GM13977 (cell line): ENCODE measurements at places on chromosomes 5 and 9.

DNA sequence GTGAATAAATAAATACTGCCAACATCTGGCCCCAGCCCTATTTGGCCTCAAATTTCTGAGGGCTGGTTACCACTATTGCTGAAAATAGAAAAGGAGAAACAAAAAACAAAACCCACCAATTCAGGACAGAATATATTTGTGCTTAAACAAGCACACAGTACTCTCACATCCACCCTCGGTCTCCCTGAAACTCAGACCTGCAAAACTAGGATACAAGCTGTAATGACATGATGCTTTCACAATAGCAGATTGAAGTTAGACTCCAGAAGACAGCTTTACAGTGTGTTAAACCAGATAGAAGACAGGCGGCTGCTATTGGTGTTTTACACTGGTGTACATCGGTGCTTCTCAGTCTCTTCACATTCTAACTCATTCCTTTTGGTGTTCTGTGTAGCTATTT, 214.9 kb upstream of the DMRT1 start:
- DNase-seq: peak; percentile 46

DNA sequence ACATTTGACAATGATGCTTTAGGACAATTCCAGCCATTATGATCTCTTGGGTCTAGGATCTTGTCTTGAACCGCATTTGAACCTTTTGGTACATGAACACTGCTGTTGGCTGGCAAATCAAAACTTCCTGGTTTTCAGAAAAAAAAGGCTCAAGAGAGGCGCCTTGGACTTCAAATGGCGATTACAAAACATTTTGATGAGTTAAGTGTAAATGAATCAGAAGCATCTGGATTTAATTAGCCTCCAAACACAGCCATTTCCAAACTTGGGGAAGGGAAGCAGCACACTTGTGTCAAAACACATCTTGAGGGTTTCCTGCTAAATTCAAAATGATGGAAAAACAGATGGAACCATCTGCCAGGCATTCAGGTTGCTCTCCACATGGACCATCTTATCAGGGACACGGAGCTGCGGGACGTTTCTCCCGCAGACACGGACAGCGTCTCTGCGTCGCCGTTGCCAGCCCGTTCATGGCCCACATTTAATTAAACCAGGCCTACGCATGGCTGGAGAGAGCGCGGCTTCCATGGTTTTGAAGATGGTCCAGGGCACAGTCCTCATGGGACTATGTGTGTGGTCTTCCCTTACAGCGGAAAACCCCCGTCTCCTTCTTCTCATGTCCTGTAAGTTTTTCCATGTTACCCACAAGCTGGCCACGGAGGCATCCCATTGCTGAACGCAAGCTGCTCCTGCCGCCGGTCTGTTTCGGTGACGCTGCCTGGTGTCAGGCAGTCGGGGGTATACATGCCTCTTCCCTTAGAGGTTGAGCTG, 55.8 kb upstream of the PTCH1 start:
- DNase-seq: no peak

- DNase-seq: no peak
These were observed 1565.0 kb upstream of the WWC1 start for GRCh38 chr5:166726406-166726805.

DNA sequence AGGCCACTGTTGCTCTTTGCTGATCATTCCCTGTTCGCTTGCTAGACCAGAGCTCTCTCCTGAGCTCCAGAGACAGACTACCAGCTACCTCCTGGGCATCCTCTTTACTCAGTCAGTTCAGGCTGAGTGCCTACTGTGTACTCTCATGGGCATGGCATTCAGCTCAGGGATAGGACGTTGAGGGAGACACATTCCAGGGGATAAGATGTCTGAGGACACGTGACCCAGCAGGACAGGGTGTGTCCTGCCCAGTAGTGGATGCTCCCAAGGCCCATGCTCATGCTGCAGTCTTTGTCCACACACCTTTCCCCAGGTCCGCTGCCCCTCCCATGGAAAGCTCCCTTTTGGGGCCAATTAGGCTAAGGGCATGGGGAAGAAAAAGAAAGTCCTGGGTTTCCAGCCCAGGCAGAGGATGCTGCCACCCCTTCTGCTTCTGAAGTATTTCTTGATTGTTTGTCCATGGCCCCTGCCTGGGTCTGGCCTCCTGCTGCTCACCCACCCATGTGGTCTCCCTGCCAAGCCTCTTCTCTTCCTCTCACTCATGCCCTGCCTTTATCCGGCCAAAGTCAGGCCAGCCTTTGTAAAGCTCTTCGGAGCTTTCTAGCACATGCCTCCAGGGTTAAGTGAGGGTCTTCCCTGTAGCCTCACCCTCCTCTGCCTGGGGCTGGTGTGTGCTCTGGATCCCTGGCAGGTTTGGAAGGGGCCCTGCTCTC, 60.5 kb upstream of the PITX1 start:
- no peak for DNase-seq

DNA sequence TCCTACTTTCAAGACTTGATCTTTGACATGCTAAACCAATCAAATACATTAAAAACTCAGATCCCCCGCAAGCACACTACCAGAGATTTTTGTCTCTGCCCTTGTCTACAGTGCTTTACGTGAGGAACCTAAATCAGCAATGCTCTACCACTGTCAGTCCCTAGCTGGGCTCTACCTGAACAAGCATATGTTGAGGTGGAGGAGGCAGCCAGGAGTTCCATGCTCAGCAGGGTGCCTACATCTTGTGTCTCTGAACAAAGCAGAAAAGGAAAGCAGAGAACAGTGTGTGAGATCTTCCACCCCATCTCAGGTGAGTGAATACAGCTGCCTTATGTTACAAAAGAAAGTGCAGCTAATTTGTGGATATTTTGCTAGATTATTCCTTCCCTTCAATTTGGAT, 255.0 kb downstream of the NDUFS4 start:
- DNase-seq: no peak

GRCh38 chr5:2674456-2674855, 77.0 kb downstream of the IRX2 start:
- DNase-seq: no peak

DNA sequence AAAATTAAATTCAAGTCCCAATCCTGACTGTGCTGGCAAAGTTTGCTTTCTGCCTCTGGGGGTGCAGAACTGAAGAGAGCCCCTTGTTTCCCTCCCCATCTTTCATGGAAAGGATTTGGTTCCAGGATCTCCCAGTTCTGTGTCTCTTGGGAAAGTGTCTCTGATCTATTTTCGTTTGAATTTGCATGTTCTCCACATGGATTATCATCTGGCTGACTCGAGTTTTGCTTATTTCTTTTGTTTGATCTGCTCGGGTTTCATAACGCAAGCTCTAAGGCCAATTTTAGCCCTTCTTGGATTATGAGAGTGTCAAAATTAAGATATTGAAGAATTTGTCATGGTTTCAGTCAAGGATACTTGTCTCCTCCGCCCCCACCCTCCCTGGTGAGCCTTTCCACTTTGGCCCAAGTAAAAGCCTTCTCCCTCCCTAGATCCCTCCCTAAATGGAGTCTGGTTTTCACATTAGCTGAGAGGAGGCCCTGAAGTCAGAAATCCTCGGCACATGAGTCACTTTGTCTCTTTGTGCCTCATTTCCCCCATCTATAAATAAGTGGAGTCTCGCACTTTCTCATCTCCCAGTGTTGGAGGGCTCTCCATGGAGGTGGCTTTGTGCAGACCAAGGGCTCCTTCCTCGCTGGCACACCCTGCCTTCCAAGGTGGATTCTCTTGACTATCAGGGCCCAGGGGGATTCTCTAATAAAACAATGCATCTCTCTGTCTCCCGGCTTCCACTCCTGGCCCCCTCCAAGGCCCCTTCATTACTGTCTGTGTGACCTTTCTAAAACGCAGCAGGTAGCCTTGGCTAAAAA, 17.3 kb downstream of the ADRB2 start:
- DNase-seq: no peak

DNA sequence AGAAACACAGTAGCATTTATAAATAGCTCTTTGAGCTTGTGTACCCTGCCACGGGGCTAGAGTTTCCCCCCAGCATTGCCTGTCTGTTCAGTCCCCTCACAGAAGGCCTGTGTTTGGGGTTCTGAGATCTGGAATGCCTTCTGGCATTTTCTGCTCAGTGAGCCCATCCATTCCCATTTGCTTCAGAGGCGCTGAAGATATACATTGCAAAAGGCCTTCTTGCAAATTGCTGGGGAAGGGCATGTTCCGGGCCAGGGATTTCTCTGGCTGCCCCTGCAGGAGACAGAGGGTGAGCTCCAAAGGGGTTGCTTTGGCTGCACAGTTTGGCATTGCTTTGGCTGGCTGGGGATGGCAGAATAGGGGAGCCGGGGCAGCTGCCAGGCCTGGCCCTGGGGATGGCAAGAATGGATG, 308.4 kb downstream of the MSX2 start:
- DNase-seq: no peak

DNA sequence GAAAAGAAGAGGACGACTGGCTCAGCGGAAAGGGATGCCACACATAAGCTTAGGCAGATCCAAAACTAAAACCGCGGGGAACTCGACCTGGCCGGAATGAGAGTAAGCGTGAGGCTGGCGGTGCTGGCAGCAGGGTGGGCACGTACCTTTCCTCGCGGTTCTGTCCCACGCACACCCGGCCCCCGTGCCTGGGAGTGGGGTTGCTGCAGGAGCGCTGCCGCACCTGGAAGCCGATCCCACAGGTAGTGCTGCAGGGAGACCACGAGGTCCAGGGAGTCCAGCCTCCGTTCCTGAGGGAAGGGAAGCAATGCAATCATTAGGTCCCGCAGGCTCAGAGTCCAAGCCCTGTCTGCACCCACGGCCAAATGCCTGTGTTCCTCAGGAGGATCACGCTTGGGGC, 427.0 kb downstream of the SEMA5A start:
- no peak for DNase-seq
